ENCODE measurements at places on chromosomes 12 and 14.

GRCh38 chr12:118424884-118425283 lies 48.5 kb downstream of the SUDS3 start:
- DNase-seq = no peak

GRCh38 chr12:29807129-29807528 lies 23.4 kb upstream of the TMTC1 start:
- no peak for DNase-seq

GRCh38 chr12:92359581-92360209 lies 214.0 kb upstream of the BTG1 start:
- no peak for DNase-seq

GRCh38 chr14:59852350-59852749 lies 18.2 kb downstream of the RTN1 start:
- DNase-seq = no peak

DNA sequence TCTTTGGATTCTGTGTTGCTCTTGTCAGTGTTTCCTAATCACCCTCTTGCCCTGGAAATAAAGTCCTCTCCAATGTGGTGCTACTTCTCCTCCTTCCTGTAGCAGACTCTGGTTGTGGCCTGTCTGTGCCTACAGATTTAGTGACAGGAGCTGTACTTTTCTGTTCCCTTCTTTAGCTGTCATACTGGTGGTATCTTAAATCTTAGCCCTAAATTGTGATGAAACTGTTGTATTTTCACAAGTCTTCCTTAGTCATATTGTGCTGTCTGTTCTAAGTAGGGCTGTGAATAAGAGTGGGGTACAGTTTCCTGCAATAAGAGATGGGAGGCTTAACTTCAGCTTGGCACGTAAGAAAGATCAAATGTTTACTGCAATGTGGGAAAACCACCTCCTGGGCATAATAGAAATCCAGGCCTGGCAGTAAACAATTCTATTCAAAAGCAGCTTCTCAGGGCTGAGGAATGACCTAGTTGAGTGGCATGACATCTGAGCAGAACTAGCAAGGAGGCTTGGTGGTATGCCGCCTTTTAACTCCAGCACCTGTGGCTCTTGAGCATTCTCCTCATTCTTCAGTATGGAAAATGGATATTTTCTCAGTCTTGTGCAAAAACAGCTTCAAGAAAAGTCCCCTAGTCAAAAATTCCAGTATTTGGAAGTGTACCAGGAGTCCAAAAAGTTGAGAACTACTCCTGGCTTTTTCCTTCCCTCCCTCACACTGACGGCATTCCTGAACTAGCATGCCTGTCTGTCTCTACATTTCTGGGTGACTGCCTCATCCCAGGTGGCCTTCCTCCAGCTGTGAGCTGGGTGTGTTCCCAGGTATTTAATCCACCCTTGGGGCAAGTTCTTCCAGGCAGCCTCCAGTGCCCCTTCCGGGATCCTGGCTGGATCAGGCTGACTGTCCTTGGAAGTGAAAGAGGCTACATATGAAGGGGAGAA lies 19.5 kb downstream of the ANO6 start:
- DNase-seq = peak; percentile 81

DNA sequence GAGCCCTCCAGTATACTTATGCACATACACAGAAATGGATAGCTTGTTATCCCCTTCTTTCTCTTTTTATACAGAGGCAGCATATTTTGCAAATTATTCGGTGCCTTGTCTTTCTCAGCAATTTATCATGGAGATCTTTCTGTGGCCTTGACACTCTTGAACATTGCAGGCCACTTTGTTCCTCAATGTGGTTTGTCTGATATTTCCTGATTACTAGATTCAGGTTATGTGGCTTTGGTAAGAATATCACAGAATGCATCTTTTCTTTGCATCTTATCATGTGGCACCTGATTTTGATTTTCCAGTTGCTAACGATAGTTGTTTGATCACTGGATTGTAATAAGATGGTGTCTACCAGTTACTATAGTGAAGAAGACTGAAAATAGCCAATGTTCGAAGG lies 7.1 kb upstream of the SNRPF start:
- DNase-seq = no peak

GRCh38 chr14:62796431-62796830 lies 248.8 kb downstream of the KCNH5 start:
- no peak for DNase-seq

DNA sequence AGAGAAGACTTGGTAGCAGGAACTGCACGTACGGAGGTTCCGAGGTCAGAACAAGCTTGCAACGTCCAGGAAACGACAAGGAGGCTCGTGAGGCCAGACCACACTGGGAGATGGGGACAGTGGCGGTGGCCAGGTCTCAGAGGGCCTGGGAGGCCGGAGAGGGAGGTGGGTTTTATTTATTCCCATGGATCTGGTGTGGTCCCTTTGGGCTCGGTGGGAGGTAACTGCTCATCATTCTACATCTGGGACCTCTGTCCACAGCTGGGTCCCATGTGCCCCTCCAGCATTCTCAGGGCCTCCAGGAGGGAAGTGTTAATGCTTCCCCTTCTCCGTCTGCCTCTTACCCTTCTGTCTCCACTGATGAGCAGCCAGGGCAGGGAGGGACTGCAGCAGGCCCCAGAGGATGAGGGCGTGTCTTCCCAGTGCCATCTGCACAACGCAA lies 35.7 kb upstream of the NCOR2 start:
- peak; percentile 60 for DNase-seq

- DNase-seq = peak; percentile 50
Measured at GRCh38 chr12:63845726-63846125, 1.2 kb downstream of the SRGAP1 start.

GRCh38 chr14:49438256-49438770 lies 147.9 kb downstream of the RPS29 start:
- DNase-seq = no peak

- DNase-seq = peak; percentile 77
Measured at GRCh38 chr12:176321-177181, 37.4 kb downstream of the SLC6A12 start.
